Neuronal stem cell (in vitro differentiated cells): ENCODE measurements at places on chromosomes 2 and 18.

GRCh38 chr2:69735686-69736085, 6.2 kb upstream of the ANXA4 start:
- no peaks in the 10 kb centered on the region for H3K4me1 ChIP-seq
- H3K36me3 ChIP-seq = no peaks in the 10 kb centered on the region
- no peak for DNase-seq

DNA sequence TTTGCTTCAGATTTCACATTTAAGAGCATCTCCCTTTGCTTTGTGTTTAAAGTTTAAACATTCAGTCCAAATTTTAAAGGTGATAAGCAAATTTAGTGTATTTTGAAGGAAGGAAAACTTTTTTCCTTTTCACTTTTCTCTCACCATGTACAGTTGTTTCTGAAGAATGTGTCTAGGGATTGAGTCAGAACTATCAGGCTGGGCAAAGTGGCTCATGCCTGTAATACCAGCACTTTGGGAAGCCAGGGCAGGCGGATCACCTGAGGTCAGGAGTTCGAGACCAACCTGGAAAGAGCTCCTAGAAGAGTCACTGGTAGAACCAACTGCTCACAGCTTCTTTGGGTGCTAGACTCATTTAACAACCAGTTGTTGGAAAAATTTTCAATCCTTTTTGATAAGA, 327.0 kb upstream of the THUMPD2 start:
- H3K36me3 ChIP-seq = no peaks in the 10 kb centered on the region
- no peaks in the 10 kb centered on the region for H3K27me3 ChIP-seq

GRCh38 chr2:26628561-26629345, 12.4 kb downstream of the CIB4 start:
- no peak overlapping the region for H3K27ac ChIP-seq
- no peak for DNase-seq
- H3K36me3 ChIP-seq = no peaks in the 10 kb centered on the region
- H3K27me3 ChIP-seq = peaks cover 6% of the 10 kb centered on the region
- no peak overlapping the region for H3K4me3 ChIP-seq
- peaks cover 12% of the 10 kb centered on the region for H3K4me1 ChIP-seq

DNA sequence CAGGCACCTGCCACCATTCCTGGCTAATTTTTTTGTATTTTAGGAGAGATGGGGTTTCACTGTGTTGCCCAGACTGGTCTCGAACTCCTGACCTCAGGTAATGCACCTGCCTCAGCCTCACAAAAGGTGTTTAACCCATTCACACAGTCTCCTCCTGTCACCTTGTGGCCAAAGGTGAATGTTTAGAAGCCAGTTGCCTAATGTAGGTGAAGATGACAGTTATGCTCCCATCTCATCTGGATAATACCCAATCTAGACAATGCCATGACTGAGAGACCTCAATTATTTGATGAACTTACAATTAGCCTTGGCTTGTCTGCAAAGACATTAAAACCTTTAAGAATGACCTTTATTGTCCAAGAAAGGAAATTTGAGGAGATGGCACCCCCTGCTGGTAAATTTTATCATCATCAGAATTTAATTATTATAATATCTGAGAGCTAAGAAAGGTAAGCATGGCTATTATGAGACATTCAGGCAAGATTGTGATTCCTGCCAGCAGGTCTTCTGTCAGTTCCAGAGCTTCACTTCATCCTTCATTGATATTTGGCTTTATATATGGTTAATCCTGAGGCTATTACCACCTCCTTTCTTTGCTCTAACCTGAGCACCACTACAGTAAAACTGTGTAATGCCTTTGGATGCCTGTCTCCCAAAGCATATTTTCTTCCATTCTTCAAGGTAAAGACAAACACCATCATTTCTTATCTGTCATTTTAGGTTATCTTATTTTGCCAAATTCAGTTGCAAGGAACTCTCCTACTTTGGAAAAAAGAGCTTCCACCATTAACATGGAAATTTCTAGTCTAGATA, 117.6 kb downstream of the FAM124B start:
- no peak overlapping the region for H3K27ac ChIP-seq
- no peaks in the 10 kb centered on the region for H3K27me3 ChIP-seq
- no peak overlapping the region for H3K4me3 ChIP-seq
- peak; percentile 30 for DNase-seq

- DNase-seq = no peak
- no peak overlapping the region for H3K4me3 ChIP-seq
- no peaks in the 10 kb centered on the region for H3K27me3 ChIP-seq
- H3K4me1 ChIP-seq = no peaks in the 10 kb centered on the region
Measured at GRCh38 chr2:9738535-9739496, 104.5 kb upstream of the TAF1B start.

DNA sequence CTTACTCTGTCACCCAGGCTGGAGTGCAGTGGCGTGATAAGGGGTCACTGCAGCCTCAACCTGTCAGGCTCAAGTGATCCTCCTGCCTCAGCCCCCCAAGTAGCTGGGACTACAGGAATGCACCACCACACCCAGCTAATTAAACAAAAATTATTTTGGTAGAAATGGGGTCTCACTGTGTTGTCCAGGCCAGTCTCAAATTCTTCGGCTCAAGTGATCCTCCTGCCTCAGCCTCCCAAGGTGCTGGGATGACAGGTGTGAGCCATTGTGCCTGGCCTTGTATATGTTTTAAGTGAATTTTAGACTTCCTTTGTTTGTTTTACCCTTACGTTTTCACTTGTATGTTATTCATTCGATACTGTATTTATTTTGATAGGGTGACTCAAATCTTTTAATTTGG, 34.7 kb upstream of the ITSN2 start:
- no peak overlapping the region for H3K4me3 ChIP-seq
- peaks cover 7% of the 10 kb centered on the region for H3K4me1 ChIP-seq
- H3K27me3 ChIP-seq = no peaks in the 10 kb centered on the region
- no peak overlapping the region for H3K27ac ChIP-seq
- DNase-seq = no peak
- no peaks in the 10 kb centered on the region for H3K36me3 ChIP-seq

- no peak overlapping the region for H3K27ac ChIP-seq
- H3K4me1 ChIP-seq = no peaks in the 10 kb centered on the region
- no peak overlapping the region for H3K4me3 ChIP-seq
- DNase-seq = no peak
- H3K36me3 ChIP-seq = no peaks in the 10 kb centered on the region
Measured at GRCh38 chr2:237833546-237833945, 25.9 kb upstream of the RAMP1 start.

GRCh38 chr18:58541146-58541788, 87.6 kb downstream of the ALPK2 start:
- no peak overlapping the region for H3K4me3 ChIP-seq
- no peaks in the 10 kb centered on the region for H3K36me3 ChIP-seq
- no peaks in the 10 kb centered on the region for H3K4me1 ChIP-seq
- no peak for DNase-seq
- no peak overlapping the region for H3K27ac ChIP-seq

DNA sequence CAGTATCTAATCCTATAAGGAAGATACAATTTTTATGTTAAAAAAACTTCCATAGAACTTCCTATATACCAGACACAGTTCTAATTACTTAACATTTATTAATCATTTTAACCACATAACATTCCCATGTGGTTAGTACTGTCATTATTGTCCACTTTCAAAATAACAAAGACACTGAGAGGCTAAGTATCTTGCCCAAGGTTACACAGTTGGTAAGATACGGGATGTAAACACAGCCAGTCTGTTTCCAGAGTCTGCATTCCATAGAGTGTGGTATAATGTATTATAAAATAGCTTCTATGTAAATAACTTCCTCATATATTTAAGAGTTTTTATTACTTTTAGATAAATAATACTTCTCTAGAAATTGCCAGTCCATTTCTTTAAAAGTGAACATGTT, 383.3 kb upstream of the ETAA1 start:
- no peaks in the 10 kb centered on the region for H3K27me3 ChIP-seq
- H3K4me1 ChIP-seq = no peaks in the 10 kb centered on the region
- no peak overlapping the region for H3K4me3 ChIP-seq
- DNase-seq = no peak
- H3K36me3 ChIP-seq = no peaks in the 10 kb centered on the region
- H3K27ac ChIP-seq = no peak overlapping the region

DNA sequence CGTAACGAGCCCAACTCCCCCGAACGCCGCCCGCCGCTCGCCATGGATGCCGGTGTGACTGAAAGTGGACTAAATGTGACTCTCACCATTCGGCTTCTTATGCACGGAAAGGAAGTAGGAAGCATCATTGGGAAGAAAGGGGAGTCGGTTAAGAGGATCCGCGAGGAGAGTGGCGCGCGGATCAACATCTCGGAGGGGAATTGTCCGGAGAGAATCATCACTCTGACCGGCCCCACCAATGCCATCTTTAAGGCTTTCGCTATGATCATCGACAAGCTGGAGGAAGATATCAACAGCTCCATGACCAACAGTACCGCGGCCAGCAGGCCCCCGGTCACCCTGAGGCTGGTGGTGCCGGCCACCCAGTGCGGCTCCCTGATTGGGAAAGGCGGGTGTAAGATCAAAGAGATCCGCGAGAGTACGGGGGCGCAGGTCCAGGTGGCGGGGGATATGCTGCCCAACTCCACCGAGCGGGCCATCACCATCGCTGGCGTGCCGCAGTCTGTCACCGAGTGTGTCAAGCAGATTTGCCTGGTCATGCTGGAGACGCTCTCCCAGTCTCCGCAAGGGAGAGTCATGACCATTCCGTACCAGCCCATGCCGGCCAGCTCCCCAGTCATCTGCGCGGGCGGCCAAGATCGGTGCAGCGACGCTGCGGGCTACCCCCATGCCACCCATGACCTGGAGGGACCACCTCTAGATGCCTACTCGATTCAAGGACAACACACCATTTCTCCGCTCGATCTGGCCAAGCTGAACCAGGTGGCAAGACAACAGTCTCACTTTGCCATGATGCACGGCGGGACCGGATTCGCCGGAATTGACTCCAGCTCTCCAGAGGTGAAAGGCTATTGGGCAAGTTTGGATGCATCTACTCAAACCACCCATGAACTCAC, 673 bp downstream of the PCBP1 start:
- peaks cover 14% of the 10 kb centered on the region for H3K4me1 ChIP-seq
- peaks cover 11% of the 10 kb centered on the region for H3K36me3 ChIP-seq
- no peak for DNase-seq
- no peaks in the 10 kb centered on the region for H3K27me3 ChIP-seq

- H3K4me1 ChIP-seq = no peaks in the 10 kb centered on the region
- no peak overlapping the region for H3K4me3 ChIP-seq
- H3K27me3 ChIP-seq = no peaks in the 10 kb centered on the region
- H3K27ac ChIP-seq = no peak overlapping the region
- peak; percentile 32 for DNase-seq
Measured at GRCh38 chr2:183248866-183249567, 124.8 kb downstream of the NUP35 start.

GRCh38 chr2:28155627-28156026, 237.0 kb upstream of the FOSL2 start:
- no peaks in the 10 kb centered on the region for H3K36me3 ChIP-seq
- DNase-seq = no peak
- H3K4me3 ChIP-seq = no peak overlapping the region
- H3K27me3 ChIP-seq = no peaks in the 10 kb centered on the region
- H3K27ac ChIP-seq = no peak overlapping the region

DNA sequence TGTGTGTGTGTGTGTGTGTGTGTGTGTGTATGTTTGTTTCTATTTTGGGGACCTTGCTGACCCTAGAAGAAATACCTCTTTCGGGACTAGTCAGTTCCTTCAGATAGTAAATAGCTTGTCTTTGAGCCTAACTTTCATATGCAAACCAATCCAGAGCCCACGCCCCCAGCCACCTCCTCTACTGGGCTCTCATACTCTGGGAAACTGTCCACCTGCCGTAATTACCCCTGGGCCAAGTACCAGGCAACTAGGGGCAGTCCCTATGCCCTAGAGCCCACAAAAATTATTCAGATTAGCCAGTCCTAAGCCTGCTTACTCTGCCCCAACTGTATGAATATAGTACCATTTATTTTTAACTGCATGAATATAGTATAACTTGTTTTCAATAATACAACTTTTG, 970.4 kb downstream of the EPHA4 start:
- no peaks in the 10 kb centered on the region for H3K27me3 ChIP-seq
- DNase-seq = no peak
- H3K27ac ChIP-seq = no peak overlapping the region
- no peak overlapping the region for H3K4me3 ChIP-seq
- H3K36me3 ChIP-seq = no peaks in the 10 kb centered on the region
- no peaks in the 10 kb centered on the region for H3K4me1 ChIP-seq

DNA sequence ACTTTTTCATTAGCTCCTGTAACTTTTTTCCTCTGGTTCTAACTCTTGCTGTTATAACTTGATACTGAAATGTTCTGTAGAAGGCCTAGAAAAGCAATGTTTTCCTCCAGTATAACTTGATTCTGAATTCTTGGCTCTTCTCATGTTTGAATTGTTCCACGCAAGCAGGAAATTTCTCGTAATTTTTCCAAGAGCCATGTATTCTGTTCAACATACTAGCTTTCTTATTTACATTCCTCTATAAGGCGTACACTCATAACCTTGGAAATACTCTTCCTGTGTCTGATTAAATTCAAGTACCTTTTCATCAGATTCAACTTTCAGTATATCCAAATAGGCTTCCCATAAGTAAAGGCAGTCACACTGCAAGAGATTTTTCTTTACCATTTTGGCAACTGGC, 109.1 kb downstream of the SMAD2 start:
- no peak for DNase-seq
- H3K36me3 ChIP-seq = peaks cover 18% of the 10 kb centered on the region
- H3K27ac ChIP-seq = no peak overlapping the region
- no peaks in the 10 kb centered on the region for H3K27me3 ChIP-seq
